Small intestine (tissue), 16 donors: ENCODE measurements at places on chromosomes 2 and 18. TPM values are rescaled to one million over a fixed set of nuclear protein-coding genes. Genes with fewer than 3 reads are reported as not detected.

The CLEC4F gene
- polyA plus RNA-seq = 0.22 TPM

The VAMP8 gene
- 1,108 TPM for polyA plus RNA-seq

The DNAJC5G gene
- polyA plus RNA-seq = not detected

The UPP2 gene
- not detected for polyA plus RNA-seq

GRCh38 chr2:233130024-233130423, 69.9 kb downstream of the INPP5D start:
- H3K27me3 ChIP-seq = no peaks in the 10 kb centered on the region
- H3K36me3 ChIP-seq = peaks cover 5% of the 10 kb centered on the region
- no peak for DNase-seq
- H3K27ac ChIP-seq = no peak overlapping the region

DNA sequence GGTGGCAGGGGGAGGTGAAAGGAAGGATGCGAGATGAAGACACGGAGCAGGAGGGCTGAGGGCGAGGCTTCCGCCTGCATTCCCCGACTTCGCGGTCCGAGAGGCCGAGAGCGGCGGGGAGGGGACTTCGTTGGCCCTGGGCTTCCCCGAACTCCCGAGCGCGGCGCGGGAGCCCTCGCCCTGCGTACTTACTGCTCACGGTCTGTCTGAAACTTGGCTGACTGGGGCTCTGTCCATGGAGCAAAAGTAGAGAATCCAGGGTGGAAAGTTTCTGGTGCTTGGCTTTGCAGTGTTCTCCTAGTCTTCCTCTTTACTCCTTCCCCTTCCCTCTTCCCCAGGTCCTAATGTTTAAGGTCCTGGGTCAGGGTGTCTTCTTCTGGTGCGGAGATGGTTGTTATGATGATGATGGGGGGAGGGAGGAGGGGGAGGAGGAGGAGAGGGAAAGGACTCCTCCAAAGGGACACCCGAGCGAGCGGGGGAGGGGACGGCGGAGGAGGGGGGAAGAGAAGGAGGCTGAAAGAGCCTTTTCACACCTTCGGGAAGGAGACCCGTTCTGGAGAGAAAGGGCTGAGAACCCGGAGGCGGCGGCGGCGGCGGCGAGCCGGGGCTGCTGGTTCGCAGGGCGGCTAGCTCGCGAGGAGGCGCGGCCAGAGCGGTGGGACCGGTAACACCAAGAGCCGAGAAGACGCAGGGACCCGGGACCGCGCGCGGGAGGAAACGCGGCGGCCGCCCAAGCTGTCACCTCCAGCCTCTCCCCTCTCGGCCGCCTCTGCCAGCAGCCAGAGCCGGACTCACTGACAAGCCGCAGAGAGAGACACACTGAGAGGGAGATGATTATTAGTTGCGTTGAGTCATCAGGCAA, at the start of gene SATB2:
SATB2 (minus strand) TSS at position 793 of the 862 bp plus-strand sequence. CDS start 1,902 bp downstream, outside the sequence.
- H3K27me3 ChIP-seq = peaks cover 9% of the 10 kb centered on the region
- H3K36me3 ChIP-seq = no peaks in the 10 kb centered on the region
- DNase-seq = no peak
- peak within 1 kb of the TSS; percentile 65 for H3K4me3 ChIP-seq
- H3K4me1 ChIP-seq = peaks cover 21% of the 10 kb centered on the region

DNA sequence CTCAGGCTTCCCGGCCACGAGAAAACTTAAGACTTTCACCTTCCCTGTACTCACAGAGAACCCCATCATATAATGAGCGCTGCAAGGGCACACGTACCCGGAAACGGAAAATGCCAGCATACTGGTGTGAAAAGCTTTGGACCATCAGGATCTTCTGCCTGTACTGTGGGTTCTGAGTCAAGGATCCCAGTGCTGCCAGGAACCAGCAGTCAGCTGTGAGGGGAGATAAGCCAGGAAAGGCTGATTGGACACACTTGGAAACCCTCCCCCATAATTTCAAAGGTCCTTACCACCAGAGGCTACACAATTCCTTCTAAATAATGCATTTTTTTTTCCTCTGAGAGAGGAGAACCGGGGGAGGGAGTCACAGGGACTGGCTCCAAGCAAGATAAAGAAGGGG, 31.4 kb downstream of the CAPN13 start:
- H3K36me3 ChIP-seq = no peaks in the 10 kb centered on the region
- no peak overlapping the region for H3K4me3 ChIP-seq
- peak overlapping the region; percentile 87 for H3K27ac ChIP-seq
- peak; percentile 76 for DNase-seq
- H3K27me3 ChIP-seq = no peaks in the 10 kb centered on the region
- H3K4me1 ChIP-seq = peaks cover 6% of the 10 kb centered on the region
